Stimulated activated CD4-positive, alpha-beta T cell treated with anti-CD3 and anti-CD28 coated beads, Interleukin-1b, Interleukin-23, amount 100 ng/mL, for 24 hours (primary cell): ENCODE measurements at places on chromosomes 3 and 15.

DNA sequence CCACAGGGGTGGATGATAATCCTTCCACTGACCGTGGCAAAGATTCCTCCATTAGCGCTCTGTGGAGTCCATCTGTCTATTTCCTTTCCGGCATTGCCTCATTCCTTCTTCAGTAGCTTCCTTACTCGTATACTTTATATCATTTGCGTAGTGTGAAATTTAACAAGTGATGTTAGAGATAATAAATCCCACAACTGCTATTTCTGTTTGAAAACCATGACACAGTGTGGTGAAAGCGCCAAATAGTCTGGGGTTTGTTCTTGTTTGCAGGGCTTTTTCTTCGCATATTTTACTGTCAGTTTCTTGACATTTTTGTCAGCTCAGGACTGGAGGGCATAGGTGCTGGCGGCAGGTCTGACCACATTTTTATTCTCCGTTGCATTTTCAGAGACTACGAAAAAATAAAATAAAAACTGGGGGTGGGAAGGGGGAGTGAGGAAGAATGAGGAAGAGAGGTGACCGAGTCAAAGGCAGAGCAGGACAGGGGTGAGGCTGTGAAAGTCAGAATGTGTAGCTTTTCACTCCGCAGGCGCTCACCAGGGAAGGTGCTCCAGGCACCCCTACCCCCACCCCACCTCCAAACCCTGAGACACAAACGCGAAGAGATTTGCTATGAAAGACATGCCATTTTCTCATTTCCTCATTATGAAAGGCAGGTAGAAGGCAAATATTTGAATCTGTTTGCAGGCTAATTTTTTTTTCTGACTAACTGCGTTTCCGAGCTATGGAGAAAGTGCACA lies 965.0 kb downstream of the MCTP2 start:
- DNase-seq: no peak

- no peak for DNase-seq
Measured at GRCh38 chr3:48472673-48472922, 26.1 kb downstream of the ATRIP start.

GRCh38 chr3:153028381-153028780 lies 133.6 kb upstream of the RAP2B start:
- DNase-seq: no peak

DNA sequence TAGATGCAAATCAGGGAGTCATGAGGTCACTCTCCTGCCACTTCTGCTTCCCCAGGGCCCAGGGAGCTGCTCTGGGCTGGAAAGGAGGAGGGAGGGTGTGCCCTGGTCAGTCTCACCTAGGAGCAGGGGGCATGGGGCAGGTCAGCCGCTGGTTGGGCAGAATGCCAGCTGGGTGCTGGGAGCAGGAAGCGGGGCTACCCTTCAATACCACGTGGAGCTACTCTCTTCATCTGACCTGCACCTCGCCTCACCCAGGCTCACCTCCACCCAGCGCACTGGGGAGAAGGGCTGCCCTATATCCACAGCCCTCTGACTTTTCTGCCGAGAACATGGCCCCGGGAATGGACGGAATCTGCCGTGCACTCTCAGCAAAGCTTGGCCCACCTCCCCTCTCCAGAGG lies 15.1 kb downstream of the NTRK3 start:
- no peak for DNase-seq

- no peak for DNase-seq
Measured at GRCh38 chr3:112958811-112959560, 15.9 kb downstream of the CD200R1 start.

GRCh38 chr3:183148056-183148455 lies 14.5 kb downstream of the LAMP3 start:
- no peak for DNase-seq

DNA sequence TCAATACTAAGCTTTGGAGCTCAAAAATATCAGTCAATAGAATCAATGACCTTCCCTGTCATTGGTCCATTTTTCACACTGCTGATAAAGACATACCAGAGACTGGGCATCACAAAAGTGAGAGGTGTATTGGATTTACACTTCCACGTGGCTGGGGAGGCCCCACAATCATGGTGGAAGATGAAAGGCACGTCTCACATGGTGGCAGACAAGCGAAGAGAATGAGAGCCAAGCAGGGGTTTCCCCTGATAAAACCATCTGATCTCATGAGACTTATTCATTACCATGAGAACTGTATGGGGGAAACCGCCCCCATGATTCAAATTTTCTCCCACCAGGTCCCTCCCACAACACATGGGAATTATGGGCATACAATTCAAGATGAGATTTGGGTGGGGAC lies 81.9 kb downstream of the ANXA2 start:
- DNase-seq: no peak

DNA sequence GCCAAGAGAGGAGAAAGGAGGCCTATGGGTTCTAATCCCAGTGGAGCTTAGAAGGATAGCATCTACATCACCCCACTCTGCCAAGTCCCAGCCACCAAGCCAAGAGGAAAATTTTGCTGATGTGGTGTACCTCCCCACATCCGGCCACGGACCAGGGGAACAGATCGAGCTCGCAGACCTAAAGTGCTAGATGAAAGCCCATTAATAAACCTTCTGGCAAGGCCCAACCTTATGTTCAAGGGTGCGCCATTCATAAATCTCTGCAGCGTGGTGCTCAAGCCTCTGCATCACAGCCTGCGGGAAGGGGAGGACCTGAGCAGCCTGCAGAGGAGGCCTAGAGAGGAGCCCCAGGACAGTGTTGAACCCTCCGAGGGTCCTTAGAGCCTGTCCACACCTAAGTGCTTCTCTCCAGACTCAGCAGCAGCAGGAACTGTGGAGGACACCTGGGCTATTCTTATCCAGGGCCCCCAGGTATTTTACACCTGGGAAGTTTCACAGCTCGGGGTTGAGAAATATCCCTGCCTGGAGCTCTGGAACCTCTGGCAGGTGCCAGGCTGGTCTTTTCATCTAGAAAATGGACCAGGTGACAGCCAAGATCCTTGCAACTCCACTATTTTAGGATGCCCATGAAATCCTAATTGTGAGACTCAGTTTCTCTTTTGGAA lies 68.0 kb downstream of the MRPL46 start:
- DNase-seq: no peak

DNA sequence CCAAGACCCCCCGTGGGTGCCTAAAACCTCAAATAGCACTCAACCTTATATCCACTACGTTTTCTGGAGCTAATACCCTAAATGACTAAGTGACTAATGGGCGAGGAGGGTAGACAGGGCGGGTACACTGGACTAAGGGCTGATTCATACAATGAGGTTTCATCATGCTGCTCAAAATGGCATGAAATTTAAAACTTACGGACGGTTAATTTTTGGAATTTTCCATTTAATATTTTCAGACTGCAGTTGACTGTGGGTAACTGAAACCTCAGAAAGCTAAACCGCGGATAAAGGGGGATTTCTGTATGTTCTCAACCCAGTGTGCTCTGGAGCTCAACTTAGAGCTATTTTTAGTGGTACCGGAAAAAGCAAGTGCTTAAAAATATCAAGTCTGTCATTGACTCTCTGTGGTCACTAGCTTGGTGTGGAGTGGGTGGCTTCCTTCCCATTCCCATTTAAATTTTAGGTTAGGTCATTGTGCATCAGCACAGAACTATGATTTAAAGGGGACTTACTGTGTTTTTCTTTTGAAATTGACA lies 72.9 kb downstream of the LRRC28 start:
- no peak for DNase-seq

GRCh38 chr3:13452490-13453335 lies 27.4 kb upstream of the HDAC11 start:
- peak; percentile 10 for DNase-seq

DNA sequence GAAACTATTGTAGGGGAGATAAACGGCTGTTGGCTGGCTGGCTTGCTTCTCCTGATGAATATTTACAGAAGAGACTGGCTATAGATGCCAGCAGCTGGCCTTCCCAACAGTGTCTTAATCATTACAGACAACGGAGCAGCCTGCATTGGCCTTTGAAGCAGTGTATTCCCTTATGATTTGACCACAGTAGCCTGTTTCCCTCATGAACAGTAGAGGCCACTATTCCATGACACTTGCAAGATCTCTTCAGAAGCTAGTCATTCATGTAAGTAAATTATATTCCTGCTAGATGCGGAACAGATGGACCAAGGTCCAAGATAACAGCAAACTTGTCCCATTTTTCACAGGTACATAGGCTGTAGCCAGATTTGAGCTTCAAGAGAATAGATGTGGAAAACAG lies 47.3 kb downstream of the TMCO5A start:
- no peak for DNase-seq

- DNase-seq: no peak
Measured at GRCh38 chr3:26621176-26621575, 1.4 kb upstream of the LRRC3B start.
